ENCODE measurements at places on chromosomes 2 and 18.

GRCh38 chr18:59994357-59994756 is 94.6 kb downstream of the PMAIP1 start:
- peak; percentile 18 for DNase-seq

- DNase-seq = peak; percentile 69
Observed at GRCh38 chr18:56702946-56703345, 51.8 kb downstream of the WDR7 start.

- DNase-seq = peak; percentile 8
Observed at GRCh38 chr2:100976645-100977391, 25.3 kb upstream of the RPL31 start.

DNA sequence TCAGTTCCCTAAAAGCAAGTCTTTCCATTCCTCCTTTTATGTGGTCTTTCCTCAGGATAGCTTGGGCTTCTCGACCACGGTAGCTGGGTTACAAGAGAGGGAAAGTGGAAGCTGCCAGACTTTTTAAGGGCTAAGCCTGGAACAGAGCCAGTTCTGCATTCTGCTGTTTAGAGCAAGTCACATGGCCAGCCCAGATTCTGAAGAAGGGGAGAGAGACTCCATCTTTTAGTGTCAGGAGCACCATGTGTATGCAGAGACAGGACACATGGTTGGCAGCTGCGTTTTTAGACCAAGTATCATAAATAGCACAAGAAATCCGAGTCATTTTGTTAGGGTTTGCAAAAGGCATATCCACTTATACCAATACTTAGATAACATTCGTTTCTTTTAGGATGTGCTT is 4.7 kb downstream of the HMSD start:
- DNase-seq = no peak

DNA sequence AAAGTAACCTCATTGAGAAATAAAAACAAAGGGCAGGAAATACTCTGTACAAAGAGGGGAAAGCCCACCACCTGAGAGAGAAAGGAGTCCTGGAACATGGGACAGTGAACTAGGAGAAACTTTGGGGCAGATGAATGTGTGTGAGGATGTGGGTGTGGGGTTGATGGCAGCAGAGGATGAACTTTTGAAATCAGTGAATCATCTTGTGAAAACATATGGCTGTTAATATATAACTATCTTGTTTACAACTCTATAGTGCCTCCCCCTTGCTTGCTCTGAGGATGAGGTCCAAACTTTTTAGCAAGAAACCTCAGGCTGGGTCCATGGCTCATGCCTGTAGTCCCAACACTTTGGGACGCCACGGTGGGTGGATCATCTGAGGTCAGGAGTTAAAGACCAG is 171.8 kb upstream of the LHCGR start:
- no peak for DNase-seq

DNA sequence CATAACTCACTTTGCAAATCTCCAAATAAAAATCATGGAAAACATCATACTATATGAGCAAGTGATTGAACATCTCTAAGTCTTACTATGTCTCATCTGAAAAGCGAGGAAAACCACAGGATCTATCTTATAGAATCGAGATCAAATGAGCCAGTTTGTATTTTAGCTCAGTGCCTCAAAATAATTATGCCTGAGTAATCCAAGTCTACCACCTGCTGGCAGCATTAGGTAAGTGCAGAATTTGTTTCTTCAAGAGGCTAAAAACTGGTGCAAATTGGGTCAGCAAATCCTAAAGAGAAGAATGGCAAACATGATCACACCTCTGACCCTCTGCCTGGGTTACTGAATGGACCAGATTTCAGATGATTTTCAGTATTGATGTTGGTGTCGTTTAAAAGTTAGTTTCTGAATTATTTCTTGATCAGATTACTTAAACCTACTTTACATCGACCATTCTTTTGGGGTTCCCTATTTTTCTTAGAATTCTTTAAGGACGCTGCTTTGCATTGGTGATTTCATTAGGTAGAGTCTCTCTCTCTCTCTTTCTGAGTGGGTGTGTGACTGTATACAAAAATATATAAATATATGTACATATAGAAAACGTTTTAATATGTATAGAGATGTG is 12.7 kb upstream of the FHOD3 start:
- DNase-seq = peak; percentile 86

GRCh38 chr18:76390452-76391035 is 104.5 kb downstream of the ZNF516 start:
- no peak for DNase-seq

DNA sequence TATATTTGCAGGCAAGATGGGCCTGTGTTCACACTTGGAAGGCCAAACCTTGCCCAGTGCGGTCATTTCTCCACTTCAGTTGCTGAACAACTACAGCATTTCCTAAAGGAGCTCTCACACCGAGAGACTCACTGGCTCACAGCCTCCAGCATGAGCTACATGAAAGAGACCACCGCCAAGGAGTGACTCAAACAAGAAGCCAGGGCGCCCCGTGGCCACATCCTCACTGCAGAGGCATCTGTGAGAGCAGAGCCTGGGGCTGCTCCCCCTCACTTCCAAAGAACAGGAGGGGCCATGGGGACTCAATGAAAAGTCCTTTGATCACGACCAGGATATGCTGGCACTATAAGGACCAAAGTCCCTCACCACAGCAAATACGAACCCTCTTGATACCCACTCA is 50.0 kb downstream of the TMEM163 start:
- no peak for DNase-seq

- no peak for DNase-seq
Observed at GRCh38 chr2:229118927-229119326, 152.2 kb downstream of the PID1 start.

DNA sequence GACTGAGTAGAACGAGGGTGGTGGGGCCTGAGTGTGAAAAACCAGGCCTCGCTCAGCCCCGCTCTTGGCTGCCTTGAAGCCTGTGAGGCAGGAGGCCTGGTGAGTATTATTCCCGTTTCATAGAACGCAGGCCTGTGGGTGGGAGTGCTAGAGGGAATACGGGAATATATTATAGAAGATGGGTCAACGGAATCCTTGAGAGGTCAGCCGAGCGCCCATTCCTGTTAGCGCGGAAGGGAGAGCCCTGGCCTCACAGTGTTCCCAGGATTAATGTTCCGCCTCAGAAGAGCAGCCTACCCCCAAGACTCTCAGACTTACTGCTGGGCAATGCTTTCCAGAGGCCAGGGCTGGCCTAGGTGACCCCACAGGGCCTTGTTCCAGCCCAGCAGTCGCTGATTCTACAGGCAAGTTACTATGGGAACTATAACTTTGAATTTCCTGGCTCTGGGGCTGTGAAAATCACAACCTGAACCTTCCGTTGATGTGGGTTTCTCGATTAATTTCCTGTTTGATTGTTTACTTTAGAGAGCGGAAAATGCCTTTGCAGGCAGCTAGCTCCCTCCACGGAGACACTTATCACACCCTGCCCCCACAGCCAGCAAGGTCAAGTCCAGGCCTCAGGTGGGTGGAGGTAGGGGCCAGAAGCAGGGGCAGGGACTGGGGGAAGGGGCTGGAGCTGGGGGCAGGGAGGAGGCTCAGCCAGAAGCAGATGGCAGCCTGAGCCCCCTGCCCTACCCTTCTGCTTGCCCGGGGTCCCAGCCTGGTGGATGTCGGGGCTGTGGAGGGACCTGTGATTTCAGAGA is 108.3 kb downstream of the SMAD7 start:
- peak; percentile 73 for DNase-seq

- DNase-seq = no peak
Observed at GRCh38 chr18:74715306-74715705, 117.6 kb downstream of the ZNF407 start.

- DNase-seq = peak; percentile 52
Observed at GRCh38 chr2:60707750-60708371, 48.2 kb upstream of the PAPOLG start.

GRCh38 chr18:32771871-32772580 is 797 bp downstream of the KLHL14 start:
- no peak for DNase-seq

DNA sequence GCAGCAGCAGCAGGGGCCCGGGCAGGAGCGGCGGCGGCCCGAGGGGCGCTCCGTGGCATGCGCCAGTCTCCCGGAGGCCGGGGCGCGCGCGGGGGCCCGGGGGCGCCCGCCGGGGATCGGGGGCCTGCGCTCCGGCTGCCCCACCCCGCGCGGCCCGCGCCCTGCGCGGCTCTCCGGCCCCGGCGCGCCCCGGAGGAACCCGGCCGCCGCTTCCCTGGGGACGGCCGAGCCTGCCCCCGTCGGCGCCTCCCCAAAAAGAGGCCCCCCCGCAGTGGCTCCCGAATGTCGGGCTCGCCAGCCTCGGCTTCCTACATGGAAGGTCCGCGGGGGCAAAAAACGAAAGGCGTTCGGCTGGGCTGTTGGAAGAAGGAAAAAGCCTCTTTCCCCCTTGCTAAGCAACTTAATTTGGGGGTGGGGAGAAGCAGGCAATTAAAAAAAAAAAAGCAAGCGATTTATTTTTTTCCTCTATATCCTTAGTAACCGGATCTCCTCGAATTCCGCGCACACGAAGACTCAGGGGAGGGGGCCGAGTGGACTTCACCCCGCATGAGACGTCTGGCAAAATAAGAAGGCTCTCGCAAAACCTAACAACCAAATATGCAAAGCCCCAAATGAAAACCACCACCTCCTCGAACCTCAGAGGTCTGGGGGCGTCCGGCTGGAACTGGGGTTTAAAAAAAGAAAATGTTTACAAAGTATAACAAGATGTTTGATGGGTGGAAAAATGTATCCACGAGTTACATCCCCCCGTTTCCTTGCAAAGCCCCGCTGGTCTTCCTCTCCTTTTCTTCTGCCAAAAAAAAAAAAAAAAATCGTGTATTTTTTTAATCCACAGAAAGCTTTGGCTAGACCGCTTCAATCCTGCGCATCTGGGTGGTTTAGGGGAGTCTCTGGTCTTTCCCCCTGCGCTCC is at the start of gene SMAD7:
Gene SMAD7, minus strand, starts transcription at position 430 of the 912 bp plus-strand sequence. CDS start 541 bp downstream, outside the sequence.
- DNase-seq = peak; percentile 41

- no peak for DNase-seq
Observed at GRCh38 chr2:144776766-144777165, 256.8 kb upstream of the ZEB2 start.

- DNase-seq = no peak
Observed at GRCh38 chr2:224957540-224958461, 84.5 kb downstream of the DOCK10 start.

GRCh38 chr2:54372361-54372760 is 83.8 kb upstream of the SPTBN1 start:
- no peak for DNase-seq

DNA sequence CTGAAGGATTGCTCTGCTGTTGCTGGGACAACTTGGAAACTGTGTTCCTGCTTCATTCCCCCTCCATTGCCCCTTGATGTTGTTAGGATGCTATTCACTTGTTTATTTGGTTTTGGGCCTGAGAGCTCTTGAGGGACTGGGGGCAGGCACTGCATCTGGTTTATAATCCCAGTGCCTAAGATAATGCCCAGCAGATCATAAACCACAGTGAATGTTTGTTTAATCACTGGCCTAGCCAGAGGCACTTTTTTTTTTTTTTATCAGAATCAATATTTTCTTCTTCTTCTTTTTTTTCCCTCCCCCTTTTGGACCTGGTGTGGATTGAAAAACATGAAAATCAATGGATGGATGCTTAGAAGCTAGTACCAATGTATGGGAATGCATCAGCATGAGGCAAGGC is 38.1 kb downstream of the KCNS3 start:
- no peak for DNase-seq

- peak; percentile 91 for DNase-seq
Observed at GRCh38 chr2:60553495-60554073, at the start of gene BCL11A. Gene BCL11A, minus strand, starts transcription at chr2:60553654. Its CDS starts 384 bp downstream, at chr2:60553270.

DNA sequence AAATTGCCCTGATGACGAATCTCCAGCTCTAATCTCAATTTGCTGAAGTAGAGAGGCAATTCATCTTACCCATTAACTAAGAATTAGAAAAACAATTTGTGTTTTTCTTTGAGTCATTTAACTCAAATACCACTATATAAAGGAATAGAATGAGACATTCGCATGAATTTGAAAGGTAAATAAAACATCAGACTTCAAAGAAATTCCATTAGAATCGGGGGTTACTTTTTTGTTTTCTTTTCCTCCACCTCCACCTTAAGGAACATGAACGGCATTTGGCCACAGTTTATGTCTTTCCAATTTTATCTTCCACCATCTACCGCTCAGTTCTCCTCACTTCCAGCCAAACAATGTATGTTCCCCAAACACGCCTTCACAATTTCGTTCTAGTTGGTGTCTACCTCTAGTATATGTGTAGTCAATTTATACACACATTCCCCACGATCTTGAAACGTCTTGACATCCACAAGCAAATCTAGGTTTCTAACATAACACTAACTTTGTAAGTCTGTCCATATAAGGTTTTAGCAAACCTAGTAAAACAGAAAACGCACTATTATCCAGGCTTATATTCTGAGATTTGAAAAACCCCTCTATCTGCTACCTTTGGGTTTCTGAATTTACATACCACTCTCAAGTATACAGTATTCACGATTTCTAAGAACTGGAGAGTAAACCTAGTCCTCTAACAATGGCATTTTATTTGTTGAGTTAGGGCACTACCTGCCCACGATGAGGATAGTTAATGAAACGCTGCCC is 1.2 kb upstream of the SMCHD1 start:
- peak; percentile 10 for DNase-seq

GRCh38 chr2:137764646-137765045 is 199.6 kb upstream of the HNMT start:
- no peak for DNase-seq

GRCh38 chr2:165357758-165358157 is 111.7 kb upstream of the CSRNP3 start:
- DNase-seq = peak; percentile 70

DNA sequence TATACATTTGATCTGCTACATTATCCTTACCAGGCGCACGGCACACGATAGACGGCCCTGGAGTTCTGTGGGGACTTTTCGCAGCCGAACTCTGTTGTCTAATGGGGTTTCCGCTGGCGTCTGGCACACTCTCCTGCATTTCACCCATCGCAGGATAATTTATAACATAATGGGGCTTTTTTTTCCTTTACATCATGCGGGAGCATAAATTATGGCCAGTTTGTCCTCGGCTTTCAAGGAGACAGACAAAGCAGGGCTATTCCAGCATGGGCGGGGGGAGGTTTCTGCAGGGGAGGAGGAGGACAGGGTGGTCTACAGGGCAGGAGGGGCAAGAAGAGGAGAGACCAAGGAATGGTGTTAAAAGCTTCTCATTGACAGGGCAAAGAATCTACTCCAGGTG is 279.8 kb downstream of the CELF4 start:
- no peak for DNase-seq

DNA sequence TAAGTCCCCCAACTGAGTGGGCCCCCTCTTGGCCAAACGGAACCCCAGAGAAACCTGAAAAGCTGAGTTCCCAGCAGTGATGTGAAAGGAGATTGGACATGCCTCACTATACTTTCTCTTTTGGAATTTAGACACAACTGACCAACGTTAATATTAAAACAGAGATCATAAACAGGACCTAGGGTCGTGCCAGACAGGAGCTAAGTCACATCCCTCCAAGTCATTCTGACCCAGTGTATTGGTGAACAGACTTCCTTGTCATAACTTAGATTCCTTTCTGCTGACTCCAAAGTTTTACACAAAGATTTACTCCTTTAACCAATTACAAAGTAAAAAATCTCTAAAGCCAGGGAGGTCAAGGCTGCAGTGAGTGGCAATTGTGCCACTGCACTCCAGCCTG is 46.9 kb downstream of the UXS1 start:
- DNase-seq = peak; percentile 59

GRCh38 chr2:134973241-134974138 is 54.9 kb downstream of the CCNT2 start:
- no peak for DNase-seq

Data from fibroblast of pulmonary artery (primary cell).